GM12878 (cell line): ENCODE measurements at places on chromosomes 6 and 20. TPM values are rescaled to one million over a fixed set of nuclear protein-coding genes. Genes with fewer than 3 reads are reported as not detected.

Gene DEK
- polyA plus RNA-seq: 206 and 226 TPM in 2 replicates

Gene PPP1R18
- 43.0 and 46.3 TPM in 2 replicates for polyA plus RNA-seq

Gene LCA5
- polyA plus RNA-seq: 0.21 and 0.39 TPM in 2 replicates

- DNase-seq: no peak
Observed at GRCh38 chr6:158595223-158595622, 35.3 kb downstream of the TMEM181 start.

- no peak for DNase-seq
Observed at GRCh38 chr6:14004258-14004657, 79.5 kb downstream of the RNF182 start.

- no peak for DNase-seq
Observed at GRCh38 chr20:58088625-58089024, 139.8 kb downstream of the ANKRD60 start.

GRCh38 chr6:31690231-31691077 is 9.6 kb upstream of the LY6G5C start:
- no peak for DNase-seq

- DNase-seq: no peak
Observed at GRCh38 chr20:48283470-48284110, 498.3 kb upstream of the SULF2 start.

GRCh38 chr20:11929947-11930346 is 12.3 kb downstream of the BTBD3 start:
- DNase-seq: no peak

GRCh38 chr6:52815167-52816092 is 11.8 kb upstream of the GSTA1 start:
- no peak for DNase-seq

DNA sequence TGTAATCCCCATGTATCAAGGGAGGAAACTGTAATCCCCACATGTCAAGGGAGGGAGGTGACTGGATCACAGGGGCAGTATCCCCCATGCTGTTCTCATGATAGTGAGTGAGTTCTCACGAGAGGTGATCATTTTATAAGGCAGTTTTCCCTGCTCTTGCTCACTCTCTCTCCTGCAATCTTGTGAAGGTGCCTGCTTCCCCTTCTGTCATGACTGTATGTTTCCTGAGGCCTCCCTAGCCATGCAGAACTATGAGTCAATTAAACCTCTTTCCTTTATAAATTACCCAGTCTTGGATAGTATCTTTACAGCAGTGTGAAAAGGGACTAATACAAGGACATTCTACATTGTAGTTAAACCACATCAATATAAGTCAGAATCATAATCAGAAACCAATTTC is 112.4 kb downstream of the BTBD9 start:
- DNase-seq: no peak

DNA sequence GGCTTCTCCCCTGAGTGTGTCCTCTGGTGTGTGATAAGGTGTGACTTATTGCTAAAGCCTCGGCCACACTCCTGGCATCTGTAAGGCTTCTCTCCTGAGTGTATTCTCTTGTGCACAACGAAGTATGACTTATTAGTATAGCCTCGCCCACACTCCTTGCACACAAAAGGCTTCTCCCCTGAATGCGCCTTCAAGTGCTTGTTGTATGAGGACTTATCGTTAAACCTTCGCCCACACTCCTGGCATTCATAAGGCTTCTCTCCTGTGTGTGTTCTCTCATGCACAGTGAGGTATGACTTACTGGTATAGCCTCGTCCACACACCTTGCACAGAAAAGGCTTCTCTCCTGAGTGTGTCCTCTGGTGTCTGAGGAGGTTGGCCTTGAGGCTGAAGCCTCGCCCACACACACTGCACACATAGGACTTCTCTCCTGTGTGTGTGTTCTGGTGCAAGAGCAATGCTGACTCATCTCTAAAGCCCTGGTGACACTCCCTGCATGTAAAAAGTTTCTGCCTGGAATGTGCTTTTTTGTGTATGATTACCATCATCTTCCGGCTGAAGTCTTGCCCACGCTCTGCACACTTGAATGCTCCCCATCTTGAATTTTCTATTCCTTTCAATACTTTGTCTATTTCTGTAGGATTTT is 20.4 kb downstream of the ZNF337 start:
- no peak for DNase-seq

DNA sequence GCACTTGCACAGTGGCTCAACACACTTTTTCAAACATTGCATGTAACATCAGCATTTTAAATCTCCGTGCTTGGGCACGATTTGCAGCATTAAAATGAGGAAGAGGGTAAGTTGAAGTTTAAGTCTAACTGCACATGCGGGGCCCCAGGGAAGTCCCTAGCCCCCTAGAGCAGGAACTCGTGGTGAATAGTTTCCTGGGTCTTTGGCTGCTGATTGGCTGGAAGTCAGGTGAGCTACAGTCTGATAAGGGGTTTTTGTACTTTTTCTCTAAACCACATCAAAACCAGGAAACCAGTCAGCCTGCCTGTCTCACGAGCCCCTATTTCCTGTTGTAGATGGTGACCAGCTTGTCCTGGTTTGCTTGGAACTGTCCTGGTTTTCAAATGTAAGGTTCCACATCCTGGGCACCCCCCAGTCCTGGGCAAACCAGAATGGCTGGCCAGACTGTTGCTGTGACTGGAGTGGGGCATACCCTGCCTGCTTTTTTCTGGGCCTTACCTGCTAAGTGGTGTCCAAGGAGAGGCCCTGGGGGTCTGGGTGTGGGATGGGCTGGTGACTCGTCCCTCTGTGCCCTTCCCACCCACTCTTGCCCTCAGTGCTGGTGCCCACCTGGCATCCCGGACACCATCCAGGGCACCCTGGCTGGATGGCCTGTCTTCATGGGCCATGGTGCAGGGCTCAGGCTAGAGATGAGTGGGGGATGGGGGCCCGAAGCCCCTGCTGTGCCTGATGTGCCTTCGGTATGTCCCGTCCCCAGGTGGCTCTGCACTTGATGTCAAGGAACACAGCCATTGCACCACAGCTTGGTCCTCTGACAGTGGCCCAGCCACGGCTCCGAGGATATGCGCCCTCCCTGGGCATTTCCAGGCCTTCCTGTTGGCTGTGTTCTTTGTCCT is 31.8 kb downstream of the SUN5 start:
- DNase-seq: peak; percentile 91

GRCh38 chr6:85403331-85404015 is 46.4 kb upstream of the NT5E start:
- DNase-seq: no peak

- no peak for DNase-seq
Observed at GRCh38 chr20:31927627-31928159, 24.2 kb downstream of the PDRG1 start.

DNA sequence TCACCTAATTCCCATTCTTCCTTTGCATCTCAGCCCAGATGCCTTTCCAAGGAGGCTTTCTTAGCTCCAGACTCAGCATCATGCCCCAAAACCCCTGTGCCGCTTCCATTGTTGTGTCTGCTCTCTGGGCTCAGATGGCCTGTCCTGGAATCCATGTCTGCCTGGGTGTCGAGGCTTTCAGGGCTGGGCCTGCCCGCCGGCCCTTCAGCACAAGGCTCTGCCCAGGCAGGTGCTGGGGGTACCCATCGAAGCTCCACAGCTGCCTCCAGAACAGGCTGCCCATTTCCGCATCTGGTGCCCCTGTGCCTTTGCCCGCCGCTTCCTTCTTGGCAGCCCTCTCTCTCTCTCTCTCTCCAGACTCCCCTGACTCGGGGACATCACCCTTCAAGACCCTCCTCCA is 1.2 kb downstream of the CPXM1 start:
- no peak for DNase-seq

DNA sequence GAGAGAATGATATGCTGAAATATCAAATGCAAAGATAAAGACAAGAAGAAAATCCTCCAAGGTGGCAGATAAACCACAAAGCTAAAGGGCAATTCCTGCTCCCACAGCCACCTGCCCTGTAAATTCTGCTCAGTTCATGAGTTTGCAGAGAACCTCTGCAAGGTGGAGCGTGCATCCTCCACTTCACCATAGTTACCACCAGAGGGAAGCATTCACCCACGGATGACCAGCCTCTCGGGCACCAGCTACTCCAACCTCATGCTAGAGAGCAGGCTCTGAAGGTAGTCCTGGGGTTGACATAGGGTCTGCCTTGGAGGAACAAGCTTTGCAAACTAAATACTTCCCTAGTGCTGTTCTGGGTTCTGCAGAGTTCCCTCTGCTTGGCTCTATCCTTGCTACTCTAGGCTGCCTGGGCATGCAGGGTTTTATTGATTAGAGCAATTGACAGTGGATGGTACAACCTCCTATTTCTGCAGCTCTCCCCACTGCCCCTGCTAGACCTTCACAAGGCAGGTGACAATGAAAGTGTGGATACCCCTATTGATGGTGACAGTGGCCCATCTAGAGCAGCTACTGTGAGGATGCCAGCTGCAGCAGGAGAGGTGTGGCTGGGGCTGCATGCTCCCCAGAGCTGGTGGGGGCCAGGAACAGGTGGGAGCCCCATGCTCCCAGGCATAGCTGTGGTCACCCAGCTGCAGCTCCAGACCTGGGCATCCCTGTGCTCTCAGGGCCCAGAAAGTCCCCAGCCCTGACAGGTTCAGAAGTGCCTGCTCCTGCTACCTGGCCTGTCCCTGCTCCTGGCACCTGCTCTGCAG is 51.1 kb downstream of the GGTLC1 start:
- DNase-seq: peak; percentile 3
